ENCODE measurements at places on chromosomes 2 and 18.
A peak's percentile ranks its signal among the peaks of the same experiment; 100 is the strongest.

- H3K27me3 ChIP-seq, result no peaks in the 10 kb centered on the region
- no peaks in the 10 kb centered on the region for H3K36me3 ChIP-seq
- H3K4me1 ChIP-seq, result no peaks in the 10 kb centered on the region
- H3K4me3 ChIP-seq, result no peak overlapping the region
- no peak for DNase-seq
Measured at GRCh38 chr2:109302319-109302718, 173.3 kb downstream of the SH3RF3 start.

- no peak overlapping the region for H3K4me3 ChIP-seq
- H3K4me1 ChIP-seq, result no peaks in the 10 kb centered on the region
- H3K27me3 ChIP-seq, result no peaks in the 10 kb centered on the region
- no peak overlapping the region for H3K27ac ChIP-seq
Measured at GRCh38 chr2:113200736-113201490, 27.1 kb downstream of the PSD4 start.

- peaks cover 25% of the 10 kb centered on the region for H3K4me1 ChIP-seq
- H3K27ac ChIP-seq, result no peak overlapping the region
- H3K27me3 ChIP-seq, result peaks cover 69% of the 10 kb centered on the region
- H3K4me3 ChIP-seq, result no peak overlapping the region
- DNase-seq, result peak; percentile 56
Measured at GRCh38 chr2:26846334-26847306, 1.3 kb upstream of the DPYSL5 start.

GRCh38 chr2:179140571-179140970 is 90.6 kb upstream of the CCDC141 start:
- no peak overlapping the region for H3K4me3 ChIP-seq
- no peaks in the 10 kb centered on the region for H3K4me1 ChIP-seq
- H3K27me3 ChIP-seq, result no peaks in the 10 kb centered on the region
- H3K27ac ChIP-seq, result no peak overlapping the region
- DNase-seq, result no peak

Data from breast epithelium (tissue), 4 donors.